ENCODE measurements at places on chromosomes 12 and 14.

DNA sequence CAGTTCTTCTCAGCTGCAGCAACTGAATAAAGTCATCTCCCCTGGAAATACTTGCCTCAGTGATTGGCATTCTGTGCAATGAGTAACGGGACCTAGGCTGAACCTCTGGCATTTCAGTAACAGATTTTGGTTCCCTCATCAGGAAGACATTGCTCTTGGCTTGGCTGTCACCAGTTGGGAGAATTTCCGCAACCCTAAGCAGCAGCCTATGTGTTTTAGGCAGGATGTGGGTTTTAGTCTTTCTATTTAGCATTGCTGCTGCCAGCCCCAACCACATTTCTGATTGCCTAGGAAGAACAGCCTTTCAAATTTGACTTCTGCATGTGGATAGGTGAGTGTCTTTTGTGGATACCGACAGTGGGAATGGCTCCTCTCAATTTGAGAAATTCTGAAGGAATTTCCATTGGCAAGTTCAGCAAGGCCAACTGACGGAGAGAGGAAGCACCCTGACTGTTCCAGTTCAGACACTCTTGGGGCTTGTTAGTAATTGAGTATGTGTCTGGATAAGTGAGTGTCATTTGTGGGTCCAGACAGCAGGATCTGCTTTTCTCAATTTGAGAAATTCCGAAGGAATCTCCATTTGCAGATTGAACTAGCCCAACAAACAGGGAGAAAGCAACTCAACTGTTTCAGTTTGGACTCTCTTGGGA lies 19.0 kb upstream of the CLEC2A start:
- no peak for DNase-seq

DNA sequence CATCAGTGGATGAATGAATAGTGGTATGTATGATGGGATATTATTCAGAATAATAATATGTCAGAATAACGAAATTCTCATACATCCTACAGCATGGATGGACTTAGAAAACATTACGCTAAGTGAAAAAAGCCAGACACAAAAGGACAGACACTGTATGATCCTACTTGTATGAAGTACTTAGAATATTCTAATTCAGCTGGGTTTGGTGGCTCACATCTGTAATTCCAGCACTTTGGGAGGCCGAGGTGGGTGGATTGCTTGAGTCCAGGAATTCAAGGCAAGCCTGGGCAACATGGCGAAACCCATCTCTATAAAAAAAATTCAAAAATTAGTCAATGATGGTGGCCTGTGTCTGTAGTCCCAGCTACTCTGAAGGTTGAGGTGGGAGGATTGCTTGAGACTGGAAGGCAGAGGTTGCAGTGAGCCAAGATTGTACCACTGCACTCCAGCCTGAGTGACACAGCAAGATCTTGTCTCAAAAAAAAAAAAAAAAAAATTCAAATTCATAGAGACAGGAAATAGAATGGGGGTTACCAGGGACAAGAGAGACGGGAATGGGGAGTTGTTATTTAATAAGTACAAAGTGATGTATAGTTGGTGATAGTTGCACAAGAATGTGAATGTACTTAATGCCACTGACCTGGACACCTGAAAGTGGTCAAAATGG lies 132.3 kb downstream of the CHST11 start:
- no peak for DNase-seq

DNA sequence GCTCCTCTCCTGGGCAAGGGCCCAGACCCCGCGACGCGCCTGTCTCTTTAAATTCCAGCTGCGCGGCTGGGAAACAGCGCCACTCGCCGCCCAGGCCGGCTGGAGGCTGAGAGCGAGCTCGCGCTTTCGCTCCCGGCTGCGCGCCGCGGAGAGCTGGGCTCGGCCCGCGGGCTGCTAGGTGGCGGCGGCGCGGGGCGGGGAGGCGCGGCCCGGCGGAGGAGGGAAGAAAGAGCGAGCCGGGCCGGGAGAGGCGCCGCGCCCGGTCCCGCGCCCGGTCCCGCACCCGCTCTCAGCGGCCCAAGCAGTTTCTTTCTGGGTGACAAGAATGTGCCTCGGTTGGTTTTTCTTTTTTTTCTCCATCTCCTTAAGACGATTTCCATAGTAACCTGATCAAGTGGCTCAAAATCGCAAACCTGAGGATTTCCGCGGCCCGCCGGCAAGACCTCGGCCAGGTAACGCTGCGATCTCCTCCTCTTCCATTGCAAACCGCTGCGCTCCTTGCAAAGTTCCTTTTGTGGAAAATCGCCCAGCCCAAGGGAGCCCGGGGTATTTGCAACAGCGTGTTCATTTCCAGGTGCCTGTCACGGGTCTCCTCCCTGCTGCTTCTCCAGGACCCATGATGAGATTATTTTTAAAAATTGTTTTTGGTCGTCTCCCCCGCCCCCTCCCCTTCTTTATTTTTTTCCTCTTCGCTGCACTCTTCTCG lies 259.5 kb upstream of the E2F7 start:
- peak; percentile 25 for DNase-seq

DNA sequence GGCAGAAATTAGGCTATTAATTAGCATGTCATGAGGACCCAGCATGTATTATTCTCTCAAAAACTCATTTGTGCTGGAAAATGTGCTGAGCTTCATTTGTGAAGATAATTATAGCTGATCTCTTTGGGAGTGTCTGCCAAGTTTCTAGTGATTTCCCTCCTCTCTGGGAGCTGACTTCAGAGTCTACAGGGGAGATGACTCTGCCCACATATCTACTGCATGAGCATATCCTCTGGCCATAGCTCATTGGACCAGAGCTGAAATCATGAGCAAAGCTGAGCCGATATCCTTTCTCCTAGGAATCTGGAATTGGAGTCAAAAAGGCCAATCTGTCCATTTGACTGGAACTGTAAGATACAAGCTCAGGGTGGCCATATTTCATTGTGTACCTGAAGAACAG lies 5.9 kb downstream of the CCDC198 start:
- no peak for DNase-seq

GRCh38 chr14:104386151-104386841 lies 193.3 kb upstream of the C14orf180 start:
- no peak for DNase-seq

DNA sequence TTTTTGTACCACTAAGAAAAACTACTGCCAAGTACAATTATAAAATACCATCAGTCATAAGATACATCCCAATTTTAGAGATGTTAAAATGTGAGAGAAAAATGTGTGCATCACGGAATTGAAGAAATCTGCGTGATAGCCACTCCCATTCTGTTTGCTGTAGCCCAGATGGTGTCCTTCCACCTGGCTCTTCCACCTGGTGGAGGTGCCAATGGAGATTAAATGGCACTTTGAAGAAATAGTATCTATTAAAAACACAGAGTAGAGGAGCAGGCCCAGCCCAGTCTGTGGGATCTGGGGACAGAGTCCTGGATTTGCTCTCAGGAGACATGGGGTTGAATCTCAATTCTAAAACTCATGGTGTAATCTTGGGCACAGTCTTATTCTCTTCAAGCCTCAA lies 35.5 kb downstream of the TSPAN11 start:
- DNase-seq: no peak

GRCh38 chr12:2151391-2151790 lies 98.6 kb downstream of the CACNA1C start:
- no peak for DNase-seq

- no peak for DNase-seq
These were observed 5.4 kb upstream of the TAS2R46 start for GRCh38 chr12:11067514-11067913.

GRCh38 chr12:113551563-113551962 lies 79.9 kb upstream of the LHX5 start:
- DNase-seq: no peak

GRCh38 chr12:91732086-91732485 lies 413.6 kb downstream of the BTG1 start:
- DNase-seq: no peak

DNA sequence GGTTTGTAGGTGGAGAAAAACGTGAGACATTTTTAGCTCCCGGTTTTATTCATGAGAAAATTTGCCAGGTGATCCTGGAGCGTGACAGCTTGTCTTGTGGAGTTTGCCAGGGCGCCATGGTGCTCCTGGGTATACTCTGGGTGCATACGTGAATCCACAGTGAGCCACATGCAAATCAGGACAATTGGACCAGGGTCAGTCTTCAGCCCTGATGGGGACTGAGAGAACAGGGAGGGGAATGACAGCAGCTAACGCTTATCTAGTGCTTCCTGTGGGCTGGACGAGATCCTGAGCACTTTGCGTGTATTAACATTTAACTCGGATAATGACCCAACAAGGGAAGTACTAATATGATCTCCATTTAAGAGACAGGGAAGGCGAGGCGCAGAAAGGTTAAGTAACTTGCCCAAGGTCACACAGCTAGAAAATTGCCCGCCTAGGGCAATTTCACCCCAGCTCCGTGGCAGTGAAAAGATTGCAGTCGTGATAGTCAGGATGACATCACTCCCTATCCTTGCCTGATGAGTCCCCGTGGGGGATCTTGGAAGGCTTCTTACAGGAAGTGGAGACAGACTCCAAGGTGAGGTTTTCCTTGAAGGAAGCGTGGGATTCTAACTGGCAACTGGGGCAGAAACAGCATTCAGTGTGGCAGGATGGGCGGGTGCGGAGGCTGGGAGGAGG lies 118.4 kb upstream of the NCOR2 start:
- no peak for DNase-seq

- DNase-seq: no peak
These were observed 127.2 kb downstream of the CCDC60 start for GRCh38 chr12:119461636-119462214.

DNA sequence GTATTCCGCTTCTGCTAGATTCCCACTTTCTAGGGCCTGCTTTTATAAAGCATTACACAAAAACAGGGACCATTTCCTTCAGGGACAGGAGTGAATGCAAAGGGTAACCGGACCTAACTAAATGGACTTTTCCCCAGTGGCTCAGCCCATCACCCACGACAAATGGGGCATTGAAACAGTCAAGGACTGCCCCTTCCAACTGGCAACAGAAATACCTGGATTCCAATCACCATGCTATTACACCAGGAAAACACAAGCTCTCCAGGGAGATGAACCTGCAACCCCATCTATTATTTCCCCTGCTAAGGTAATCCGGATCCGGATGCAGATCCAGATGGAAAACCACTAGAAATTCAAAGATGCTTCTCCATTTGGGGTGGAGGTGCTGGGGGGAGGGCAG lies 1.0 kb downstream of the MPHOSPH9 start:
- DNase-seq: no peak

DNA sequence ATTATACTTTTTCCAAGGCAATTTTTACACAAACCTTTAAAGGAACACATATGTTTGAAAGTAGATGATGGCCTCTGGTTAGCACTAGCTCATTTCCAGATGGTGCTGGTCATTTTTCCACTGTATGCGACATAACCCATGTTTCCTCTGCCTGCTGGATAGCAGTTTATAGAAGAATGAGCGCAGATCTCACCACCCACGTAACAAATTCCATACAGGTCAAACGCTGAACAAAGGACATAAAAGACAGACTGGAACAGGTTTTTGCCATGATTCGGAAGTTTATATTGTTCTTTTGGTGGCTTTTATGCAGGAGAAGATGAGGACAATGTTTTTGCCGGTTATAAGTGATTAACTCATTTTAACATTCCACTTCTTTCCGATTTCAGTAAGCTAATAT lies 30.7 kb downstream of the PPP1R36 start:
- DNase-seq: no peak

- no peak for DNase-seq
These were observed 5.9 kb downstream of the DHRS2 start for GRCh38 chr14:23641915-23642588.

DNA sequence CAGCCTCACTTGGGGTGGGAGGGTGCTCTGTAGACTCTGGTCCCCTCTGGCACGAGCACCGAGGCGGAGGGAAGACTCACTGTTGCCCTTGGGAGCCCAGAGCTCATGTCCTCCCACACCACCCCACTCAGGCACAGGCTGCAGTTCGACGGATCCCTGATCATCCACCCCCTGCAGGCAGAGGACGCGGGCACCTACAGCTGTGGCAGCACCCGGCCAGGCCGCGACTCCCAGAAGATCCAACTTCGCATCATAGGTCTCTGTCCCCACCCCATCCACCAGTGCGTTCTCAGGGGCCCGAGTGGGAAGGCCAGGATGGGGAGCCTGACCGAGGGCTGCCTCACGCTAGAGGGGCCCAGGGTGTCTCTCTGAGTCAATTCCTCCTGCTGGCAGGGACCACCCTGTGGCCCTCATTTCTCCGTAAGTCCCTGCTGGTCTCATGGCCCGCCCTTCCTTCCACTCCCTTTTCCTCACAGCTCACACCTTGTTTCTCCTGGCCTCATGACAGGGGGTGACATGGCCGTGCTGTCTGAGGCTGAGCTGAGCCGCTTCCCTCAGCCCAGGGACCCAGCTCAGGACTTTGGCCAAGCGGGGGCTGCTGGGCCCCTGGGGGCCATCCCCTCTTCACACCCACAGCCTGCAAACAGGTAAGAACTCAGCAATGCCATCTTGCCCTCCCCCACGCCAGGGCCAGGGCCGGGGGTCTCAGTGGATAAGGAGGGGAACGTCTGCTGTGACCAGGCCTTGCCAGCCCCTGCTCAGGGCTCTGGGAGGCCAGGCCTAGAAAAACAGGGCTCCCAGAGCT lies 27.0 kb downstream of the PAPLN start:
- no peak for DNase-seq

DNA sequence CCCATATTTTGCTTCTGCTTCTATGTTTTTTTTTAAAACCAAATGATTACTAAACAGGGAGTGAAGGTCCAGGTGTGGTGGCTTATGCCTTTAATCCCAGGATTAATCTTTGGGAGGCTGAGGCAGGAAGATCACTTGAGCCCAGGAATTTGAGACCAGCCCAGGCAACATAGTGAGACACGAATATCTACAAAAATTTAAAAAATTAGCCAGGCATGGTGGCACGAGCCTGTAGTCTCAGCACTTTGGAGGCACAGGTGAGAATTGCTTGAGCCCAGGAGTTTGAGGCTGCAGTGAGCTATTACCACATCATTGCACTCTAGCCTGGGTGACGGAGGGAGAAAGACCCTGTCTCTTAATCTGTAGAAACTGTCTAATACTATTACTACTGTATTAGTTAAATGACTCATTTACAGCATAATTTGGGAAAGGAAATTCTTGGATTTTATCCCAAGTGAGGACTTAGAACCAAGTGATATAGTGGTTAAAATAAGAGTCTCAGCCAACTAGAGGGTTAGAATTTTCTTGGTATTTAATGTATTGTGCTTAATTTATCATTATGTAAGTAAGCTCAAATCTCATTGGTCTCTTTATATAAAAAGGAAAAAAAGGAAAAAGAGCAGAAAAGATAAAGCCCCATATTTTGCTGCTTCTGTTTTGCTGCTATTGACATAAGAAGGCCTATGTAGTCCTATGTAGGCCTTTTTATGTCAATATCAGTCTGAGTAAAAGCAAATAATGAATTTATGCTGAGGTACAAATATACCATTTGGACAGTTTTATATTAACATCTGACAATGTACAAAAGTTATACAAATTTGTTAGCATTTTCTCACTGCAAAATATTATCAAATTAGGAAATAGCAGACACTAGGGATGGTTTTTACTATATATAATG lies 163.4 kb downstream of the RAD51B start:
- no peak for DNase-seq

Measured in NCI-H2029 (cell line).